ENCODE measurements at places on chromosomes 12 and 14. TPM values are rescaled to one million over a fixed set of nuclear protein-coding genes. Genes with fewer than 3 reads are reported as not detected.

SLCO1B1 gene
- total RNA-seq: 143 TPM

PACS2 gene
- total RNA-seq: 26.6 TPM

RDH16 gene
- 162 TPM for total RNA-seq

GRCh38 chr14:96264853-96265252, 8.8 kb downstream of the BDKRB1 start:
- no peak for DNase-seq

DNA sequence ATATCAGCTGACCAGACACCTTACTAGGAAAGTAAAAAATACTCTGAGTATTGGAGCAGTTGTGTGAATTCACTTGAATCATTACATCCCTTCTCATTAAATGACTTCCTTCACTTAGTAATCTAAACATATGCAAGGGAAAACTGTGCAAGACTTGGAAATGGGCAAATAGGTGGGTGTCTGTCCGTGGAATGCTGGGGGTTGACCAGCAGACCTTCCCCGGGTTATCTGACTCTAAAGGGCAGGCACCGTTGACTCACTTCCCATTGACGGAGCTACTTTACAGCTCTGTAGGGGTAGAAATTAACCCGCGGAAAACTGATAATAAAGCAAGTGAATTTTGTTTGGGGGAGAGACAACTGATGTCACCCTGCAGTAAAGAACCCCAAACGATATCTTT, 199.3 kb downstream of the TTC7B start:
- DNase-seq: no peak

DNA sequence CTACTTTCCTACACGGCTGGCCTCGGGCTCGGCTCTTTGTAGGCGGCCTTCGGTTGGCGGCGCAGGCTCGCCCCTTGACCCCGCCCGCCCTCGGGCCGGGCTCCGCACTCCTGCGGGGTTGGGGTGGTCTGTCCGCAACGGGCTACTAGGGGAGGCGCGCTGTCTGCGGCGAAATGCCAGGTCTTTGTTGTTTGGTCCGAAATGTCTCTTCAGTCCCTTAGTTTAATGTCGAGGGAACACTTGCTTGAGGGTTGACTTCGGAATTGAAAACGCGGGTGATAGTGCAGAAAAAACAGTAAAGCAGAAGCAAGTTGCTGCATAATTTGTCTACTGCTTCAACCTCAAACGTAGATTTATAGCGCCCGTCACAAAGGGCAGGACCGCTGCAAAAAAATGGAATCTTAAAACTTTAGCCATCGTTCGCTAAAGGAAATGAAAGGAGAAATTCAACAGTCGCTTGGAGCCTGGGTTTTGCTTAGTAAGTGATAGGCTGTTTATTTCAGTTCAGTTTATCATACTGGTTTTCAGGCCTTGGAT, 390 bp downstream of the JKAMP start:
- DNase-seq: no peak

DNA sequence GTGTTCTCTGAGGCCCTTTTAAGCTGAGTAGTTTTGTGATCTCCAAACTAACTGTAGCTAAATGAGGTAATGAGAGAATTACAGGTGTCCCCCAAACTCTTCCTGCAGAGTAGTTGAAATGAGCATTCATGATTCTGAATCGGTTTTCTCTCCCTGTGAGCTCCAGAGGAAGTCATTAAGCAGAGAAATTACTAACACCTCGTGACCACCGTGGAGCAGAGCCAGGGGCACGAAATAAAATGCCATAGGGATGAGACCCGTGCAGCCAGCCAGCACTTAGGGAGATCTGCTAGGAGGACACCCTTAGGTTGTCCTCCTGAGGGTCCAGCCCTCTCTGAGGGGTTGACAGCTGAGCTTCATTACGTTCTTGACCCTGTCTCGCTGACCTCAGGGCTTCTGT, 79.5 kb downstream of the SLC25A47 start:
- no peak for DNase-seq

All from left lobe of liver (tissue), 2 donors.